Activated T-helper 17 cell treated with anti-CD3 and anti-CD28 coated beads, Interleukin-2, amount 50 U/mL, for 72 hours (primary cell): ENCODE measurements at places on chromosomes 3 and 15.
A peak's percentile ranks its signal among the peaks of the same experiment; 100 is the strongest.

DNA sequence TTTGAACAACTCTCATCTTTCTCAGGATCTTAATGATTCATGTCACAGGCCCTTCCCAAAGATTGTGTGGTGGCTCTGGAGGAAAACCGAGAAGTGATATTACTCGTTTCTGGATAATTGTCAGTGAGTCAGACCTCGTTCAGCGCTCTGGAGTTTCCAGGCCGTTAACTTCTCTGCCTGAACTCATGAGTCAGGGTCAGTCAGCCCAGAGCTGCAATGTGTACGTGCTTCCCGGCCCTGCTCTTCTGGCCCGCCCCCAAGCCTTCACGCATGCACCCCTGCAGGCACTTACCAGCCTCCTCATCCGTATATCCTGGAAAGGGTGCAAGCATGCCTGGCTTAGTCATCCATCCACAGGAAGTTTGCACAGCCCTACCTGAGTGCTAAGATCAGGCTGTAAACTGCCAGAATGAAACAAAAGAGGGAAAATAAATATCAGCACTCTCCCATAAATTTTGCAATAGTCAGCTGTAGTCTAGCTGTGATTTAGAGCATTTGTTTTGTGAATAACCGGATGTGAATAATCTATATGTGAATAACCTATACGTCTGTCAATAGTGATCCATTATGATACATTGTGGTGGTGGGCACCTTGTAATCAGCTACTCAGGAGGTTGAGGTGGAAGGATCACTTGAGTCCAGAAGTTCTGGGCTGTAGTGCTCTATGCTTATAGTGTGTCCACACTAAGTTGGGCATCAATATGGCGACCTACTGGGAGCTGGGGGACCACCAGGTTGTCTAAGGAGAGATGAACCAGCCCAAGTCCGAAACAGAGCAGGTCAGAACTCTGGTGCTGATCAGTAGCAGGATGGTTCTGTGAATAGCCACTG lies 35.3 kb upstream of the SEMA4B start:
- peak; percentile 97 for ATAC-seq

- ATAC-seq: no peak
Observed at GRCh38 chr3:147422196-147422595, 13.0 kb downstream of the ZIC1 start.

GRCh38 chr15:27201425-27201824 lies 230.4 kb downstream of the GABRG3 start:
- ATAC-seq: no peak

DNA sequence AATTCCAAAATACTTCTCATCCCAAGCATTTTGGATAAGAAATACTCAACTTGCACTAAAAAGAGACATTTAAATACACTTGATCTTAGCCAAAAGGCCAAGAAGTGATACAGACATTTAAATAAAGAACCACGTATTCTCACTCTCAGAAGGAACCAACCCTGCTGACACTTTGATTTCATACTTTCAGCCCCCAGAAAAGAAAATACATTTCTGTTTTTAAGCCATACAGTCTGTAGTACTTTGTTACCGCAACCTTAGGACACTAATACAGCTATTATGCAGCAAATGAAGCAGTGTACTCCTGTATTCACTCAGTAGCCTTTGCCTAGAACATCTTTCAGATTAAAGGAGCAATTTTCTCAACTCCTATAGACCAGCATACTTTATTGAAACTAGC lies 86.7 kb downstream of the TBC1D5 start:
- ATAC-seq: no peak

GRCh38 chr3:48399387-48400172 lies 27.6 kb downstream of the FBXW12 start:
- no peak for ATAC-seq

DNA sequence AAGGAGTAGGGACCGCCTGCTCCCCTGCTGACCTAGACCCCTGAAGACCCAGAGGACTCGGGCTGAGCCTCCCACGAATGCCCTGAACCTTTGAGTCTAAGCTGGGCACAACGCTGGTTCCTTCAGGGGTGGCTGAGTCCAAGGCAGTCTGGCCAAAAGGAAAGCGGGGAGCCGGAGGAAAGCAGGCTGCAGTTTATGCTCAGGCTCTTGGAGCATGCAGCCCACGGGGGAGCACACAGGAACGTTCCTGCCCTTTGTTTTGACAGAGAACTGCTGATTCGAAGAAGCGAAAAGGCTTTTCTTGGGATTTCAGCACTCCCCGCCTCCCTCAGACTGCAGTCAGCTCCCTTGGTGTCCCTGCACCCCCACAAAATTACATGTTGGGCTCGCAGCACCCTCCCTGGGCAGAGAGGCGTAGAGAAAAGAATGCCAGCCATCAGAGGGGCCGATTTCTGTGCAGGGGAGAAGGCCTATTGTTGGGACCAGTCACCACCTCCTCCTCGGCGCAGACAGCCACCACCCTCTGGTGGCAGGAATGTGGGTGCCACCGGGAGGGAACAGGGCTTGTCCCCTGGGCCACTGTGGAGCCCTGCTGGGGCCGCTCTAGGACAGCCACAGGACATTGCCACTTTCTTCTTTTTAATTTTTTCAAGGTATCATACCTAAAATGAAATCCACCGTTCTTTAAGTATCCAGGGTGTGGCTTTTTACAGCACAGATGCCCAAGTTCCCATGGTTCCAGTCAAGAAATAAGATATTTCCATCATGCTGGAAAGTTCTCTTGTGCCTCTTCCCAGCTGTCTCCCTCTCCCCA lies 72.2 kb downstream of the SMAD6 start:
- peak; percentile 60 for ATAC-seq

GRCh38 chr3:8352475-8352874 lies 149.1 kb upstream of the LMCD1 start:
- no peak for ATAC-seq

DNA sequence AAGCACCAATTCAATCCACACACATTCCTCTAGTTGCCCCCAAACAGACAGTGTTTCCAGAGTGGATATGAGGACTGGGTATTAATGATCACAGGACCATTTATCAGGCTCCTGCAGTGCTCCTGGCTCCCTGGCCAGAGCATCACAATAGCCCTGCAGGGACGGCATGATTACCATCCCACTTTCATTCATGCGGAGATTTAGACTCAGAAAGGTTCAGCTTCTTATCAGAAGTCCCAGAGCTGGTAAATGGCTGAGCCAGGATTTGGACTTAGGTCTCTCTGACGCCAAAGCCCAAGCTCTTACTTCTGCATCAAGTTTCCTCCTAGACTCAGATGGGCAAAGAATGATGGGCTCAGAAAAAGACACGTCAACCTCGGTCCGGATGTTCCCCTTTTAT lies 2.9 kb upstream of the EPHB3 start:
- ATAC-seq: no peak

GRCh38 chr15:25417604-25418003 lies 21.2 kb downstream of the UBE3A start:
- no peak for ATAC-seq

DNA sequence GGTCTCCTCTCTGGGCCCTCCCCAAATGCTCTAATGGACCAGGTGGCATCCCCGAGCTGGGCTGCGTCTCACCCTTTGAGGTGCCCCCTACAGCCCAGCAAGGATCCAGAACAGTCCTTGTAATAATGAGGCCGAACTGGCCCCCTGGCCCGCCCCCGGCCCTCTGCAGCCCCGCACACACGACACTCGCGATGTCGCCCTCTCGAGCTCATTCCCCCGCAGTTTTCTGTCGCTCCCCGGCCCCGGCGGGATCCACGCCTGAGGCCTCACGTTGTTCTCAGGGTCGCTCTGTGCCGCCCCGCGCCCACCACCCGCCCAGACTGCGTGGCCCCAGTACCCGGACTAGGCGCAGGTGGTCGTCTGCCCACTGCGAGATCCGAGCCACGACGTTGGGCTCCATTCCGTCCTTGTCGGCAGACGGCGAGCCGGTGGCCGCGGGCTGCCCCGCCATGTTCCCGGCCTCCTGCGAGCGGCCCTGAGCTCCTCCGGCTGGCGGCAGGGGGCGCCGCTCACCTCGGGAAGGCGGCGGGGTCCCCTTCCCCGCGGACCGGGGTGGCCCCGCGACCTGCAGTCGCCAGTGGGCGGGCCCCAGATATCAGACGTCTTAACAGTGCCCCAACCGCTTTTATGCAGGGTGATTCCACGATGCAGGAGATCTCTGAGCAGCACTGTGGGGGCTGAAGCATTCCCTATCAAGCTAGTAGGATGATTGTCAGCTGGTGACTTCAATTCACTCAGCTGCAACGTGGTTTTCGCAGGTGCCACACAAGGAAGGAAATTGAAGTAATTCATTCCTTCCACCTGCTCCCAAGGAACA lies at the start of gene C3orf33:
C3orf33 (minus strand) TSS at position 477 of the 817 bp plus-strand sequence; CDS start at position 451, 26 bp downstream.
- peak; percentile 98 for ATAC-seq

DNA sequence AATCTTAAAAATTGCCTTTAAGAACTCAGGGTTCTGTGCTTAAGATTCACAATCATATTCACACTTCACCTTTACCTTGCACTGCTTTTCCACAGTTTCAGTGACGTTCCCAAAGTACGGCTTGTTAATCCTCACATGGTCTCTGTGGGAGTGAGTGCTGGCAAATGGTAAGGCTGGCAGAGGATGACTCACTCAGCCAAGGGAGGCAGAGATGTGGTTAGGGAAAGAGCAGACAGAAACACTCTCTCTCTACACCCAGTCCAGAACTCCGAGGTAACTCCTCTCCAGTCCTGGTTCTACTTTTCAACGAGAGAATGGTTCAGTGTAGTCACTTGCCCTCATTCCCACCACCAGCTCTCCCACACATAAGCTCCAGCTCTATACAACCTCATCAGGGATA lies 33.1 kb downstream of the RASGRP1 start:
- peak; percentile 13 for ATAC-seq

DNA sequence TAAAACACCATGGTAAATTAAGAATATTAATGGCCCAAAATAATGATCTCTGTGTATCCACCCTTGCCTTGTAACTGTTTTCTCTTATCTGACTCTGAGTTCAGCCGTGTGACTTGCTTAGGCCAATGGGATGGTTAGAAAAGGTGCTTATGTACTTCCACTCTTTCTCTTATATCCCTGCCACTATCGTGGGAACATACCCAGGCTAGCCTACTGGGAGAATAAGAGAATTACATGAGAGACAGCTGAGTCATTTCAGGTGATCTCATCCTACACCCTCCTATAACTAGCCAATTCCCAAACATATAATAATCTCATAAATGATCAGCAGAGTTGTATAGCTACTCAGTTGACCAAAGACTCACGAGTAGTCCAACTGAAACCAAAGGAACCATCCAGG lies 98.3 kb upstream of the ABI3BP start:
- ATAC-seq: no peak

- no peak for ATAC-seq
Observed at GRCh38 chr3:99686469-99686868, 48.1 kb downstream of the COL8A1 start.

- no peak for ATAC-seq
Observed at GRCh38 chr3:41106691-41107090, 92.6 kb upstream of the CTNNB1 start.

- ATAC-seq: peak; percentile 38
Observed at GRCh38 chr3:68874551-68875348, 57.6 kb downstream of the TAFA4 start.

- no peak for ATAC-seq
Observed at GRCh38 chr15:64044300-64045100, 1.8 kb downstream of the DAPK2 start.

DNA sequence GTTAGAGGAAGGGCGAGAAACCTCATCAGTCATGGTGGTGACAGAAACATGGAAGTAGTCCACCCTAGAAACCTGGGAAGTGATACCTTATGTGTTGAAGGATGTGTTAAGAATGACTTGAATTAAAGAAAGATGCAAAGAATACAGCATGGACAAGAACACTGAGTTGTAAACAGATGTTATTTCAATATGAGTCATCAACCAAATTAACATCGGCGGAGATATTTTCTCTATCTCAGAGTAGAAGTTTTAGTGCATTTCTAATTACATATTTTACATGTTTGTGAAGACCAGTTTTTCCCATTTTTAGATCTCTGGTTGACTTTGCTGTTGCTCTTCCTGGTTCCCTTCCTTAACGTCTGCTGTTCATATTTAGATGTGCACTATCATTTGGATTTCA lies 268.8 kb upstream of the TBL1XR1 start:
- no peak for ATAC-seq

- no peak for ATAC-seq
Observed at GRCh38 chr3:128867200-128868125, 12.0 kb upstream of the ACAD9 start.

DNA sequence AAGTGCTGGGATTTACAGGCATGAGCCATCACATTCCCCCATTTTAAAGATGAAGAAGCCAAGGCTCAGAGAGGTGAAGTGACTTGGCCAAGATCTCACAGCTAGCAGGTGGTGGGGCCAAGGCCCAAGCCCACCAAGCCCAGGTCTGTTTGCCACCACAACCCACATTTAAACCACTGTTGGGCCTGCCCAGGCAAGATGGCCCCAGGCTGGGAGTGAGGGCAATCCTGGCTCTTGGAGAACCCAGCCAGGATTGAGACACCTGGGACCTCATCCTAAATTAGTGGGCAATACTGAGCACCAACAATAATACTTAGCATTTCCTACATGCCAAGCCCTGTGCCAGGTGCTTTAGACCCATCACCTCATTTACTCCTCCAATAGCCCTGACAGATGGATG lies 6.9 kb downstream of the IGDCC3 start:
- ATAC-seq: no peak

DNA sequence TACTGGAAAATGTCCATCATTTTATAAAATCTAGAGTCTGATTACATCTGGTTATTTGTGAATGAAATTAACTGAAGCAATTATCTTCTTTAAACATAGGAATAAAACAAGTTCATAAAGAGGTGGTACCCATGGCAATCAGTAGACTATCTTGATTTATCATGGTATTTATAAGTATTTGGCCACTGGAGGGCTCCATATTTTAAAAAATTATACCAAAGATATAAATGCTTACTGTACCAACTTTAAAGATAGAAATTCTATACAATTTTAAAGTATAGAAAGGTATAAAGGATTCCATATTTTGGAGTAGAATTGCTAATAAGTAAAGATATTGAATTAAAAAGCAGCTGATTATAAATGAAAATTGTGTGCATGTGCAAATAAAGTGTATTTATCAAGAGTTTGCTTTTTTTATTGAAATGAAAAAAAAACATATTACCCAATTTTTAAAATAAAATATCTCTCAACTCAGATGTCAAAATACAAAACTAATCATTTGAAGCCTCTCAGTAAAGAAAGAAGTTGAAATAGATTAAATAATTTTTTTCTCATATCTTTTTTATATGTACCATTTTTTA lies 105.3 kb downstream of the BBX start:
- ATAC-seq: no peak

DNA sequence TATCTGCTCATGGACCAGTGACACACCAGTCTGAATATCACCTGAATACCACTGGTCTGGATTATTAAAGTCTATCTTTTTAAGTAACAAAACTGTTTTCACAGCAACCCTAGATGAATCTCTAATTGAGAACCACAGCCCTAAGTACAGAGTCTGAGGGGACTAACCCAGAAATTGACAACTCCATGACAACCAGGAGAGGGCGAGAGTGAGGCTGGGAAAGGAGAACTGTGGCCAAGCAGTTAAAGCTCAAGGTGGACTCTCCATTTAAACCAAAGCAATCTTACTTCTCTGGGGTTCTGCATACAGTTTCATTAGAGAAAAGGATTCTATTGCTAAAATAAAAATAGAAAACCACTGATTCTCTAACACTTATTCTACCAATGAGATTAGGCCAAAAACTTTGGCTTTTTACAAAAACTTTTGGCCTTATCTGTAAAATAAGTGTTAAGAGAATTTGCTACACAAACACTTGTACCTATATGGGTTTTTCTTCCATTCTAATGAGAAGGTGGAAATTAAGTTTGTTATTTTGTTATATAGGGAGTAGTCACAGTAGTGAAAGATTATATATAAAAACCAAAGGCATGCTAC lies 11.4 kb downstream of the NEK10 start:
- ATAC-seq: peak; percentile 89

GRCh38 chr3:146218880-146219866 lies 31.7 kb downstream of the PLSCR4 start:
- no peak for ATAC-seq
